ENCODE measurements at places on chromosomes 6 and 20.
A peak's percentile ranks its signal among the peaks of the same experiment; 100 is the strongest.

DNA sequence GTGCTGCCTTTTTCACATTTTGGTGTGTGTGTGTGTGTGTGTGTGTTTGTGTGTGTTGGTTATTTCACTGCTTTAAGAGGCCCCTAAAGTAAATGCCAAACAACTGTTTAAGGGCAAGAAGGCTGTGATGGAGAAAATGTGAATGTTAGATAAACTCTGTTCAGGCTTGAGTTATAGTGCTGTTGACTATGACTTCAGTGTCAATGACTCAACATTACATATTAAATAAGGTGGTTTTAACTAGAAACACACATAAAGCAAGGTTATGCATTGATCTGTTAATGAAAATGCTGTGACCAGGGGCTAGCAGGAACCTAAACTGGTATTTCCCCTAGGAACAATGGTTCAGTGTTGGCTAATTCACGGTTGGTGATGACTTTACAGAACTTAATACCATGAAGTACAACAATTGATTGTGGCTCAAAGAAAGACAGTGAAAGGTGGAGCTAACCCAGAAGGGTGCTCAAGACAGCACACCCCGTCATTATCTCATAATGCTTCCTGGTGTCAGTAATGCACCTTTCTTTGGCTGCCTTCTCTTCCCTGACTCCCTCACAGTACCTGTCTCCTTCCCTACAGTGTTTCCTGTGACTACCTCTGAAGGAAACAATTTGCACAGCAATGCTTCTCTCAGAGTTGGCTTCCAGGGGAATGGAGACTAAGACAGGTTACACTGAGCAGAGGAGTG lies 116.1 kb downstream of the RIN2 start:
- no peak for DNase-seq

GRCh38 chr6:136464148-136464547 lies 86.1 kb downstream of the MAP7 start:
- DNase-seq: no peak

DNA sequence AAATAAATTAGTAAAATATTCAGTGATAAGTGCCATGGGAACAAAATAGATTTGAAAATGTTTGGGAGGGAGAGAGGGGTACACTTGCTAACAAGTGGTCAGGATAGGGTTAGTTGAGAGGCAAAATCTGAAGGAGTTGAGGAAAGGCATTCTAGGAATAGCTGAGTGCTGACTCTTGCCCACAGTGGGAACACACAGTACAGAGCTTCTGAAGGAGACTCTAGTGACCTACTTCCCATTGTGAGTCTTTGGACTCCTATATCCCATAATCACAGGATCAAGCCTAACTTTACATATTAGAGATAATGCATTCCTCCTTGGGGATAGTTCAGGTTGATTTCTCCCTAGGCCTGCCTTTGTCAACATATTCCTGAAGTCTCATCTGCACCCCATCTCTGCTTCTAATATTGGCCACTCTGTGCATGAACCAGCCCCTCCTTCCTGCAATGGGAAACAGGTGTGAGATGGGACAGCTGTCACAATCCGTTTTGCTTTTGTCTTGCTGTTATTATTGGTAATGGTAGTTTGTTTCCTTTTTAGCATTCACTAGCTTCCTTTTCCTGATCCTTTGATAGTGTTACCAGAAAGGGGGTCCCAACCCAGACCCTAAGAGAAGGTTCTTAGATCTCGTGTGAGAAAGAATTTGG lies 2.6 kb upstream of the TRIM38 start:
- peak; percentile 53 for DNase-seq

GRCh38 chr6:44842616-44843015 lies 455.1 kb downstream of the CDC5L start:
- no peak for DNase-seq

DNA sequence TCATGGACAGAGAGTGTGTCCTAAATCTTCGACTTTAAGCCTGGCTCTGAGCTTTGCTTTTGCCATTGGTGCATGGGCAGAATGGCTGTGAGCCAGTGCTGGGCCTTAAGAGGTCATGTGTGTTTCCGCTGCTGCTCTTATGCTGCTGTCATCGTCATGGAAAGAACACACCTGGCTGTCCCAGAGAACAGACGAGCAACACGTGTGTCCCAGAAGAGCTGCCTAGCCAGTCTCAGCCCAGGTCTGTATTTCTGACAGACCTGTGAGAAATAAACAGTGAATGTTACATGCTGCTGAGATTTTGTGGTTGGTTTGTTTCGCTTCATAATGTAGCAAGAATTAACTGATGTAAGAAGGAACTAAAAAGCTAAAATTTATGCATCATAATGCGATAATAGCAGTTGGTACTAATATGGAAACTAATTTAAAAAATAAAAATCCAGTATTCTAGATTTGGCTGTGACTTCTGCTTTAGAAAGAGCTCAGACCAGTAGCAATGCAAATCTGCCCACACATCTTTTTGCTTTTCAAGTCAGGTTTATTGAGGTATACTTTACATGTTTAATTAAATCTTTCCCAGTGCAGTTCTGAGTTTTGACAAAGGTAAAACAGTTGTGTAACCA lies 11.5 kb upstream of the SCP2D1 start:
- DNase-seq: no peak

Data from choroid plexus epithelial cell (primary cell).